ENCODE measurements at places on chromosomes 11 and 22.

DNA sequence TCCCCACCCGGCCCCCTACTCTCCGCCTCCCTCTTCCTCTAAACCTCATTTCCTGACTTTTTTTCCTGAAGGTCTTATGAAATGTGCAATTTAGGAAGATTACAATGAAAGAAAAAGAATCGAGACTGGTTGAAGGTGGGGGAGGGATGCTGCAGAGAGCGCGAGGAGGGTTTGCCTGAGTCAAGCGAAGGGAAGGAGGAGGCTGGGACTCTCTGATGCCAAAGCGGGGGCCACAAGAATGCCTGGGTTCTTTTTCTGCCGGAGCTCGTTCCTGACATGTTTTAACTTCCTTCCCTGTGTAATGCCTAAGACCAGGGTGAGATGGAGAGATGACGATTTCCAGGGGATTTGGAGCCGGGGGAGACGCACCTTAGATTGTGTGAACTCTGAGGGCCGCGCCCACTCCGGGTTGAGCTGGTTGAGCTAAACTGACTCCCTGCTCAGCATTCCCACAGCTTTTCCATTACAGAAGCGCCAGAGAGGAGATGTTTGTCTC, 270.5 kb upstream of the SORL1-AS1 start:
- no peak for DNase-seq

- DNase-seq, result peak; percentile 28
Observed at GRCh38 chr11:57426439-57426928, 437 bp downstream of the SLC43A3 start.

DNA sequence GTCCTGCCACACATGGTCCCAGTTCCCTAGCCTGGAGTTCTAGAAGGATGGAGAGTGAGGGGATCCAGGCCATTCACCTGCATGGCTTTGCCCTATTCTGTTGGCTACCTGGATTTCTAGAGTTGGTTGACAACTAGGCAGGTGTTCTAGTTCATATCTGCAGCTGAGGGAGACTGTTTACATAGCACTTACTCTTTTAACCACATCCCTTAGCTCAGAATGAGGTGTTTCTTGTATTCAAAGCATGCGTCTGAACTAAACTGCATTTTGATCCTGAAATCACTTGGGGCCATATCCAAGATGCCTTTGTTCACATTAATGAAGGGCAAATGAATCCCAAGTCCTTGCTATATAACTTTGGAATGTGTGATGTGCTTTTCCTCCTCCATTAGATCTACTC, 60.9 kb downstream of the SYT13 start:
- DNase-seq, result no peak

DNA sequence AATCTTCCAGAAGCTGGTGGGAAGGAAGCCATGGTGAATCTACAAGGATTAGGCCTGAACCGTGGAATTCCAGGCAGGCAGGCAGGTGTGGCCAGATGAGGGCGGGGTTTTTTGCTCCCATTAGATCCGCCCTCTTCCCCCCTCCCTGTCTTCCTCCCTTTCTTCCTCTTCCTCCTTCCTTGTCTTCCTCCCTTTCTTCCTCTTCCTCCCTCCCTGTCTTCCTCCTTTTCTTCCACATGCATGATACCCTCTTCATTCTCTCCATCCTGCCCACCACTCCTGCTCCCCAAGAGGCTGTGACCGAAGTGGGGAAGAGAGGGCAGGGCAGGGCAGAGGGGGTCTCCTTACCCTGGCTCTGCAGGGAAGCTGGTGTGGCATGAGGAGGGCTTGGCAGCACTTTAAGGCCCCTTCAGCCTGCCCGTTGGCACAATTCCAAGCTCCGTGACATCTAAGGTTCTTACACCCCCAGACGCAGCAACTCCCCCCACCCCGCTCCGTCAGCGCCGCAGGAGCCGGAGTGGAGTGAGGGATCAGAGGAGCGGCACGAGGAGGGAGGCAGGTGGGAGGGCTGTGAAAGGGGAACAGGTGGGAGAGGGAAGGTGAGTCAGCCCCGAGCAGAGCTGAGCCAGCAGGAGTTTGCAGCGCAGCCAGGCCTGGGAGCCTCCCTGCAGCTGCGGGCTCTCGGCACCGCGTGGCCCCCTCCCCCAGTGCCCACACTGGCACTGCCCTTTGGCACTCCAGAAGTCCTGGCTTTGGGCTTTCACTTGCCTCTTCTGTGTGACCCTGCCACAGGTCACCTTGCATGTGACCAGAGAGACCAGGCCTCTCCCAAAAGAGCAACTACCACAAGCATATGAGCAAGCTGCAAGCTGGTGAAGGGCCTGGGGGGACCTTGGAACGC, 32.1 kb downstream of the KCNJ4 start:
- DNase-seq, result no peak
